ENCODE measurements at places on chromosomes 5 and 9. TPM values are rescaled to one million over a fixed set of nuclear protein-coding genes. Genes with fewer than 3 reads are reported as not detected.

The CTNND2 gene
- 0.49 TPM for total RNA-seq

The CARD9 gene
- total RNA-seq = 1.2 TPM

The SOX30 gene
- 0.09 TPM for total RNA-seq

The FRMD3 gene
- total RNA-seq = 34.1 TPM

The IRX1 gene
- 1.2 TPM for total RNA-seq

DNA sequence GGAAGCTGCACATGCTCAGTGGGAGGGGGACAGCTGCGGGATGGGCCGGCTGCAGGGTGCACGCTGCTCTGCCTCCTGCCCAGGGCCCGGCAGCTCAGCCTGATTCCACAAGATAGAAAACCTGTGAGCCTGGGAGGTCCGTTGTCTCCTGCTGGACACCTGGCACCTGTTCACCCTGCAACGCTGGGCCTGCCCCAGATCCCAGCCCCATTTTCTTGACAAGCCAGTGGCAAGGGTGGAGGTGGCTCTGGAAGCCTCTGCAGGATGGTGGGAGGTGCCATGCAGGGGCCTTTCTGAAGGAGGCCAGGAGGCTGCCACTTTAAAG, 68.1 kb upstream of the RNF130 start:
- peaks cover 2% of the 10 kb centered on the region for H3K27me3 ChIP-seq
- DNase-seq = no peak
- H3K36me3 ChIP-seq = no peaks in the 10 kb centered on the region
- no peaks in the 10 kb centered on the region for H3K4me1 ChIP-seq
- H3K4me3 ChIP-seq = no peak overlapping the region

DNA sequence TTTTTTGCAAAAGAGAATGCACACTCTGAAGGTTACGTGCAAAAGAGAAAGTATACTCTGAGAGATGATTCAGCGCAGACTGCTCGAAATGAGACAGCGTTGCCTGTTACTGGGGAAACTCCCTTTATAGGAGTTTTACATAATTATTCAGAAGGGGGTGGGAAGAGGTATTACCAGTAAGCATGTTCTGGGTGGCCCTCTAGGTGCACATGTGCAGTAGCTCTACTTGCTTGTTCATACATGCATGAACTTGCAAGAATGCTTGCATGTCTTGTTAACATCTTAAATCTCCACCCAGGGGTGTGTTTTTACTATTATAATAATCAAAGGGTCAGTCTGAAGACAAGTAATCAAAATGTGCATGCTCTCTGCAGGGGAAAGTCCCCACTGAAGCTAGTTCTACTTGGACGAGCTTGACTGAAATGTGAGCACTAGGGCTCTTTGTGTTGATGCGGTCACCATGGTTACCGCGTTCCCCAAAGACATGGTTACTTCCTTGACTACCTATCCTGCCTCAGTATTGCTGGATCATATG, 75.5 kb downstream of the SGCD start:
- no peak overlapping the region for H3K4me3 ChIP-seq
- H3K36me3 ChIP-seq = no peaks in the 10 kb centered on the region
- peak overlapping the region; percentile 81 for H3K27ac ChIP-seq
- peak; percentile 96 for DNase-seq
- no peaks in the 10 kb centered on the region for H3K27me3 ChIP-seq
- H3K4me1 ChIP-seq = peaks cover 35% of the 10 kb centered on the region

DNA sequence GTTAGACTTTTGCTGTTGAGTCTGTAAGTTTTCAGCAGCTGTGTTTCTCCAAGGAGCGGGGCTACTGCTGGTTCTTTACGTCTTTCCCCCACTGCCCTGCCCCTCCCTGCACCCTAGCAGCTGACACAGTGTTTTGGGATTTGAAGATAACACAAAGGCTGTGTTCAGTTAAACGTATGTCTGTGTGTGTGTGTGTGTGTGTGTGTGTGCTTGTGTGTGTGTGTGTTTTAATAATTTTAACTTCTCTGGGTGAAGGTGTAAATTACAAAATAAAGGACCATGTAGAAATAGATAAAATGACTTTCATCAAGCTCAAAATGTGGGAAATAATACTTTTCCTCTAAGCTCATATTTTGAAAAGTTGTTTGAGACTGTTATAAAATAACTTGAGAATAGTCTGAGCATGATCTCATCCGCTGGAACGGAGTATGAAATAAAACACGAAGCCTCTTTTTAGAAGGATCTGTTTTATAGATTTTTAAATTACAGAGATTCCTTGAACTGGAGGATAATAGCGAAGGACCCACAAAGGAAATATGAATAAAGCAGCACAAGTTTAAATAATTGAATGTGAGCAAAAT, 10.9 kb downstream of the ABL1 start:
- H3K27me3 ChIP-seq = no peaks in the 10 kb centered on the region
- peaks cover 48% of the 10 kb centered on the region for H3K4me1 ChIP-seq
- peak overlapping the region; percentile 98 for H3K27ac ChIP-seq
- peak; percentile 96 for DNase-seq
- no peaks in the 10 kb centered on the region for H3K36me3 ChIP-seq
- H3K4me3 ChIP-seq = no peak overlapping the region

- DNase-seq = peak; percentile 80
- peak overlapping the region; percentile 74 for H3K27ac ChIP-seq
- no peaks in the 10 kb centered on the region for H3K36me3 ChIP-seq
Observed at GRCh38 chr9:2291980-2292704, 277.0 kb downstream of the SMARCA2 start.

GRCh38 chr5:60640901-60641300, 59.1 kb downstream of the DEPDC1B start:
- H3K4me3 ChIP-seq = no peak overlapping the region
- H3K27ac ChIP-seq = no peak overlapping the region
- no peaks in the 10 kb centered on the region for H3K36me3 ChIP-seq
- no peak for DNase-seq

GRCh38 chr5:145178641-145179523, 656.3 kb downstream of the PRELID2 start:
- DNase-seq = no peak
- no peak overlapping the region for H3K27ac ChIP-seq
- H3K4me3 ChIP-seq = no peak overlapping the region
- H3K36me3 ChIP-seq = no peaks in the 10 kb centered on the region
- H3K4me1 ChIP-seq = no peaks in the 10 kb centered on the region
- no peaks in the 10 kb centered on the region for H3K27me3 ChIP-seq

DNA sequence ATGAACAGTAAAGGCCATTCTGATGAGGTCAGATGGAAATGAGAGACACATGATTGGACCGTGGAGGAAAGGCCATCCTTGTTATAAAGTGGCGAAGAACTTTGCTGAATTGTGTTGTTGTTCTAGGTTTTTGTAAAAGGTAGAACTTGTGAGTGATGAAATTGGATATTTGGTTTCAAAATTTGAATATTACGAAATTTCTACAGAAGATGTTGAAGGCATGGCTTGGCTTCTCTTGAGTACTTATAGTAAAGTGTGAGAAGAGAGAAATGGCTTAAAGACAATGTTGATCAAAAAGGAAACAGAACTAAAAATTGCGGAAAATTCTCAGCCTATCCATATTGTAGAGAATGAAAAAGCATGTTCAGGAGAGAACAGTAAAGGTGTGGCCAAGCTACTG, 166.6 kb upstream of the S1PR3 start:
- H3K4me1 ChIP-seq = peaks cover 2% of the 10 kb centered on the region
- peaks cover 6% of the 10 kb centered on the region for H3K27me3 ChIP-seq
- no peak overlapping the region for H3K4me3 ChIP-seq

GRCh38 chr5:21807953-21808352, 1045.2 kb downstream of the CDH12 start:
- H3K36me3 ChIP-seq = no peaks in the 10 kb centered on the region
- no peak overlapping the region for H3K4me3 ChIP-seq
- H3K27ac ChIP-seq = no peak overlapping the region
- H3K27me3 ChIP-seq = no peaks in the 10 kb centered on the region

DNA sequence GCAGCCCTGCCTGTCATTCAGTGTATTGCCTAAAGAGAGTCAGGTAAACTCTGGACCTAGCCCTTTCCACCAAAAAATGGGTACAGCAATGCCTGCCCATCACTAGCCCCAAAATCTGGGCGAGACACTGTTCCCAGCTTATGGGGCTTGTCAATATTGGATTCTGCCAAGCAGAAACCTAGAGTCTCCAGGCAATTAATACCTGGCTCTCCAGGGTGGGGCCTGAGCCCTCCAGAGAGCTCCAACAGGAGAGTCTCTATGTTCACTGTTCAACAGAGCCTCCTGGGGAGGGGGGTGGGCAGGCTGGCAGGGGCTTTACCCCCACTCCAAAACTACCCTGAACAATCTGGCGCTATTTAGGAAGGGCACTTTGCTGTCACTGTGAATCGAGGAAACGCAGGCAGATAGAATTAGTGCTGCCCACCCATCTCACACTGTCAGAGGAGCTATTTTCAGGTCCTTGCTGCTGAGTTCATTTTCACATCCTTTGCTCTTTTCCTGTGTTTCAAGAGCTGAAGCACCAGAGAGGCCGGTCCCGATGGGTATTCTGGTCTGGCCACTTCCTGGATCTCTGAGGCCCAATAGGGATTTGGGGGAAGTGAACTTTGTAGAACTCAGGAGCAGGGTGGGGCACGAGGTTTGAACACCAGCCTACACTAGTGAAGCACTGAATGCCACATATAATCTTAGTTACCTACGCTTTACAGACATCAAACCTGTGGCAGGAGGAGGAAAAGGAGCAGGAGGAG, 121.8 kb downstream of the C5orf15 start:
- H3K27me3 ChIP-seq = no peaks in the 10 kb centered on the region
- no peak overlapping the region for H3K4me3 ChIP-seq
- DNase-seq = peak; percentile 45

DNA sequence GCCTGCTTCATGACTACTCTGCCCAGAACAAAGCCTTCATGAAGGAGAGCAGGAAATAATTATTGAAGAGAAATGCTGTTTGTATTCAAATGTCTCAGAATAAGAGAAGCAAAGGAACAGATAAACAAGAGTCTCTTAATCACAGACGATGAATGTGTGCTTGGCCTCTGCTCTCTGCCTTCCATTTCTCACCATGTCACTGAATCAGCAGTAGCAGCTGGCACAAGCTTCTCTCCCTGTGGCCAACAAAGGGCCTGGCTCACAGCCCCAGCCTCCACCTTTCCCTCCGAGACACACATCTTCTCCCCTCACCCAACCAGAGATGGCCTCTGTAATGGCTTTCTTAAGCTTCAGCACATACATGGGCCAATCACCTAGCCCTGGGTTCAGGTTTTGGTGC, 128.1 kb upstream of the SLIT3 start:
- no peaks in the 10 kb centered on the region for H3K27me3 ChIP-seq
- no peak for DNase-seq
- H3K4me1 ChIP-seq = no peaks in the 10 kb centered on the region
- H3K4me3 ChIP-seq = no peak overlapping the region

All from muscle of leg (tissue), 16 donors.